Tibial nerve (tissue), 4 donors: ENCODE measurements at places on chromosomes 7 and 10.

GRCh38 chr10:72639441-72639873 lies 13.6 kb upstream of the MICU1 start:
- no peak for DNase-seq
- no peaks in the 10 kb centered on the region for H3K27me3 ChIP-seq
- no peak overlapping the region for H3K4me3 ChIP-seq

DNA sequence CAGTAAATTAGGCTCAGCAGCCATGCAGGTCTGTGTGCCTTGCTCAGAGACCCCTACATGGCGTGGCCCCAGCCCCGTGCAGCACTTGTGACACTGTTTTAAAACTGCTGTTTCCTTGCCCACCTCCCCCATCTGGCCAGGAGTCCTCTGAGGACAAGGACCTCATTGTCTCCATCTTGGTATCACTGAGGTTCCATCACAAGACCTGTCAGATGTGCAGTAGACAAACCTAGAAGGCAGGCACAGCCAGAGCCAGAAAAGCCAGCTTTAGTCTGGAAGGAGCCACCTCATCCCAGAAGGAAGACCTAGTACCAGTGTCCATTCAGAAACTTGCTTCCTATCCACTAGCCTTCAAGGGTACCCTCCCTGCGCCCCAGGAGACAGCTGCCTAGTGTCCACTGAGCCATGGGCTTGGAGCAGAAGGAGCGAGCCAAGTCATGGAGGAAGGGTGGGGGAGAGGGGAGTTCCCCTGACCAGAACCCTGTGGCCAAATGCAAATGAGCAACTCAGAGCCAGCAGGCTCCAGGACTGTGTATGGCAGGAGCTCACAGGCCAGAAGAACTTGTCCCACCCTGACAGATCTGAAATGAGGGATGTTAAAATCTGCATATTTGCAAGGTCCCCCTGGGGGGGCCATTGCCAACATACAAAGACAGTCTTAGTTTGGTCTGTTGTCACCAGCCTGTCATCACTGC lies 176.1 kb downstream of the SH3PXD2A start:
- H3K4me1 ChIP-seq: no peaks in the 10 kb centered on the region
- no peaks in the 10 kb centered on the region for H3K36me3 ChIP-seq
- H3K4me3 ChIP-seq: no peak overlapping the region
- no peak for DNase-seq
- peak overlapping the region; percentile 86 for H3K27ac ChIP-seq
- H3K27me3 ChIP-seq: no peaks in the 10 kb centered on the region

- DNase-seq: no peak
- no peaks in the 10 kb centered on the region for H3K4me1 ChIP-seq
- no peak overlapping the region for H3K4me3 ChIP-seq
- no peaks in the 10 kb centered on the region for H3K27me3 ChIP-seq
- no peak overlapping the region for H3K27ac ChIP-seq
Measured at GRCh38 chr10:26706206-26706605, 8.7 kb downstream of the PDSS1 start.

DNA sequence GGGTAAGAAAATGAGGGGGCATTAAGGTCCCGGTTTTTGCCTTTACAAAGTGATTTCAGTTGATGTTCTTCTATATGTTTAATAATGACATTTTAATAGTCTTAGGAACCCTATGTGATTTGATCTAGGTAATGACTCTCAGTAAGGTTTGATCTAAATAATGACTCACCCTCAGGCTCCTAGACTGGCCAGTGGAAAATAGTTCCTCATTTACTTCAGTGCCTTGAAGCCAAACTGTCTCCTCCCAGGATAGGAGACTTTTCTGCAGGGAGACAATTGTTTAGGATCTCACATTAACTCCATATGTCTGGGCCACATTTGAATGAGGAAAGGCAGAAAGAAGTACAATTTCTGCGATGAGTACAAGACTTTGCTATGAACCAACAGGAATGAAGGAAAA lies 1331.9 kb downstream of the XPNPEP1 start:
- no peaks in the 10 kb centered on the region for H3K27me3 ChIP-seq
- H3K27ac ChIP-seq: no peak overlapping the region
- no peaks in the 10 kb centered on the region for H3K4me1 ChIP-seq
- H3K36me3 ChIP-seq: no peaks in the 10 kb centered on the region

- no peak for DNase-seq
- no peaks in the 10 kb centered on the region for H3K27me3 ChIP-seq
- H3K4me1 ChIP-seq: no peaks in the 10 kb centered on the region
- H3K36me3 ChIP-seq: no peaks in the 10 kb centered on the region
Measured at GRCh38 chr10:86319676-86320075, 46.9 kb downstream of the GRID1 start.

DNA sequence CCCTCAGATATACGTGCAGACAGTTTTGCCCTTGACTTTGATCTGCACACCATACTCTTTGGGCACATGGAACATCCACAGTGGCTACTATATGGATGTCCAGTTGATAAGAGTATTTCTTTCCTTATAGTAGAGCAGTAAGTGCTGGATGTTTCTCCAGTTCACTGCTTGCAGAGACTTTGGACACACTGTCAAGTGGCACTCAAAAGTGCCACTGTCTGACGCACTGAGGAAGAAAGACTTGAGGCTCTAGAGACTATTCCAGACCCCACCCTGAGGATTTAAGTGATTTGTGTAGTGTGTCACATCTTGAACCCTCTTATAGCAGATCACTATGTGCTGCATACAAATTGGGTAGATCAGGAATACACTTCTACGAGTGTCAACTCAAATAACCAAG lies 179.1 kb downstream of the GNAI1 start:
- no peak for DNase-seq
- H3K27me3 ChIP-seq: no peaks in the 10 kb centered on the region
- no peak overlapping the region for H3K4me3 ChIP-seq
- H3K27ac ChIP-seq: no peak overlapping the region
- H3K4me1 ChIP-seq: no peaks in the 10 kb centered on the region

- no peaks in the 10 kb centered on the region for H3K36me3 ChIP-seq
- H3K4me3 ChIP-seq: no peak overlapping the region
- no peaks in the 10 kb centered on the region for H3K27me3 ChIP-seq
- no peak overlapping the region for H3K27ac ChIP-seq
Measured at GRCh38 chr10:63677001-63677400, 155.8 kb downstream of the REEP3 start.

DNA sequence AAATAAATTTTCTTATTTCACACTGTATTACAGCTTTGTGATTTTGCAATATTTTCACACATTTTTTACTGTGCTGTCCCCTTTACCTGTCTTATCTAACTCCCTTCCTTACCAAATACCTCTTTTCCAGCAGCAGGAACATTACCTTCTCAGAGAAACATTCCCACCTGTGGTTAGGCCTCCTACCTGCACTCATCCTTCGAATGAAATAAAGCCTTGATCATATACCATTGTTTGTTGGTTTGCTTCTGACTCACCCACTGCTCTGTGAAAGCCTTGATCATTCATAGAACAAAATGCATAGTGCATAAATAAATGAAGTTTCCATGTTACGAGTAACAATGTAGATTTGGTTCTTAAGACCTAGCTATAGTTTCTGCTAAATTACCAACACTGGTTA lies 256.3 kb downstream of the ARL4A start:
- H3K36me3 ChIP-seq: no peaks in the 10 kb centered on the region

GRCh38 chr7:47097431-47097830 lies 484.5 kb downstream of the TNS3 start:
- H3K4me1 ChIP-seq: no peaks in the 10 kb centered on the region
- no peak for DNase-seq
- no peaks in the 10 kb centered on the region for H3K36me3 ChIP-seq
- no peak overlapping the region for H3K4me3 ChIP-seq
- no peak overlapping the region for H3K27ac ChIP-seq

GRCh38 chr10:110226926-110227641 lies 19.7 kb downstream of the MXI1 start:
- H3K27ac ChIP-seq: peak overlapping the region; percentile 99
- DNase-seq: peak; percentile 66
- H3K4me1 ChIP-seq: peaks cover 49% of the 10 kb centered on the region
- peaks cover 34% of the 10 kb centered on the region for H3K36me3 ChIP-seq
- H3K4me3 ChIP-seq: peak overlapping the region; percentile 89

DNA sequence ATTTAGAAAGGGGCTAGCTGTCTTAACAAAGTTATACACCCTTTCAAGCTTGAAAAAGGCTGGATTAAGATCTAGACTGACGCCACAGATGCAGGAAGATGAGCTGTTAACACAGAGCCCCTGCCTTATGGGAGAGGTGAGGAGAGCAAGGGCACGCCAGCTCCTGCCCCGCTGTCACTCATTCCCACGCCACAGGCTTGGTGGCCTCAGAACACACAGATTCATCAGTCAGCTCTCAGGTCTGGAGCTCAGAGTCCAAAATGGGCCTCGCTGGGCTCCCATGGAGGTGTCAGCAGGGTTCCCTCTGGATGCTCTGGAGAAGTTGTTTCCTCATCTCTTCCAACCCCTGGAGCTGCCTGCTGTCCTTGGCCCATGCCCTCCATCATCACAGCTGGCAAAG lies 554.2 kb downstream of the TCERG1L start:
- no peak for DNase-seq
- no peaks in the 10 kb centered on the region for H3K36me3 ChIP-seq
- H3K27me3 ChIP-seq: no peaks in the 10 kb centered on the region
- H3K27ac ChIP-seq: no peak overlapping the region

DNA sequence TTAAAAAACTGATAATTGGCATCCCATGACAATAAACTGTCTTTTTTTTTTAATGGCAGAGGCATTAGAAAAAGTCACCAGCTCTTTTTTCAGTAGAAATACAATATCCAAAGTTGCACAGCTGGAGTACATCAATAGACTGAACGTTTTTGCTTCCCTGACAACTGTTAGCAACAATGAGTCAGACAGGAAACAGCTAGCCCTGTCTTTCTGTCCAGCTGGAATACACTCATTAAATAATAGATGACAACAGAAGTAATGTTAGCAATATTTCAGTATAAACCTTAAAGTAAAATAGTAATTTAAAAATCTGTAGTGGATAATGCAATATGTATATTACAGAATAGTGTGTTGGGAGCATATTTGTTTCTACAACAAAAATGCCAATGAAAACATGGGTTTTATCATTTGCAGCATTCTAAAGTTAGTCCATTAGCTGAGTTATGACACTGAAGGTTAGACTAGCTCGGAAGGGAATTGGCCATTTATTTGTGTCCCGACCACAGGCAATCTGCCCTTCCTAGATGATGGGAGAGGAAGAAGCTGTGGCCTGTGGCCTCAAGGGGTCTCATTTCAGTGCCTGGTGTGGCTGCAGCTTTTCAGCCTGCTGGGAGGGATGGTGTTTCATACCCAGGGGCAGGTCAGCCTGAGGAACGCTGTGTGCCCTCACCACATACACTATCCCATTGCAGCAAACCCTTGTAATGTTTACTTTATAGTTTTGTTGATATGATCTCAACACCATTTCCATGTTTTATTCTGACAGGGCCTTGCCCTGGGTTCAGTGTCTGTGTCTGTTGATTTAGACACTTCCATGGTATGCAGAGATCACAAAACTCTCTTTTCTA lies 173.3 kb downstream of the SLC16A9 start:
- no peaks in the 10 kb centered on the region for H3K27me3 ChIP-seq
- no peak overlapping the region for H3K4me3 ChIP-seq
- H3K4me1 ChIP-seq: peaks cover 24% of the 10 kb centered on the region
- DNase-seq: no peak
- H3K36me3 ChIP-seq: no peaks in the 10 kb centered on the region

- H3K4me3 ChIP-seq: no peak overlapping the region
- no peak for DNase-seq
- no peaks in the 10 kb centered on the region for H3K36me3 ChIP-seq
- no peak overlapping the region for H3K27ac ChIP-seq
- H3K4me1 ChIP-seq: peaks cover 24% of the 10 kb centered on the region
- peaks cover 49% of the 10 kb centered on the region for H3K27me3 ChIP-seq
Measured at GRCh38 chr7:2688409-2689342, 674 bp downstream of the AMZ1 start.

DNA sequence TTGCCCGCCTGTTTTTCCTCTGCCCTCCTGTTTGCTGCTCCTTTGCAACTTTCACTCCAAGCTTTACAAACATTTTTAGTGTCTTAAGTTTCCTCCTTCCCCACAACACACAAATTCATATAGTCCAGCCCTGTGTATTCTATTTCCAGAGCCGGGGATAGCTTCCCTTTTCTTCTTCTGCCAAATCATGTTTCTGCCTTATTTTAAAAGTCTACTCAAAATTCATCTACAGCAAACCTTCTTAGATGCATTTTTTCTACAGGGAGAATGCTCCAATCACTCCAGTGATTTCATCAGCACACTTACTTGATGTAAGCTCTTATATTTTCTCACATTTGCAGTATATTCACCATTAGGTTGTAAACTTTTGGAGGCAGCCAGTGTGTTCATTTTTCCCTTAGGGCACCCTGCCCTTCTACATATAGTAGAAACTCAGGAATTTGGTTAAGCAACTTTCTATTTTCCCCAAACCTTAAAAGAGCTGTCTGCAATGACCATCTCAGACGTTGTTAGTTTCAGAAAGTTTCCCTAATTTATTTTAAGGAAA lies 12.4 kb upstream of the ACTA2 start:
- no peaks in the 10 kb centered on the region for H3K4me1 ChIP-seq
- no peak for DNase-seq
- no peak overlapping the region for H3K27ac ChIP-seq

DNA sequence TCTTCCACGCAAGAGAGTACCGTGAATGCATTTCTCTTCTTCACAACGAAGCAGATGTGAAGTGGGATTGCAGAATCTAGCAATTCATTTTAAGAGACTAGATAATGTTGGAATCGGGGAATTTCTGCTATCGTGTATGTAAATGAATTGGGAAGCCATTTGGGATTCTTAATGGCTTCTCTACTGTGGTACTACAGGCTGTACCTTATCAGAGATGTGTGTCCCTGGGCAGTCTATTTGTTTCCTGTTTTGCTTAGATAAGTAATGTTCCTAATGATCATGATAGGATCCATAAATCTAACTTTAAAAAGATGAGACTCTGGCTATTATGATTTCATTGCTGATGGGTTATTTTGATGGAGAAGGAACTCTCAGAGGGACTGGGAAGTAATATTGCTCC lies 320.6 kb downstream of the REEP3 start:
- no peak overlapping the region for H3K27ac ChIP-seq
- H3K4me3 ChIP-seq: no peak overlapping the region
- no peaks in the 10 kb centered on the region for H3K36me3 ChIP-seq
- H3K27me3 ChIP-seq: no peaks in the 10 kb centered on the region
- no peak for DNase-seq
- no peaks in the 10 kb centered on the region for H3K4me1 ChIP-seq

- no peak for DNase-seq
- no peaks in the 10 kb centered on the region for H3K36me3 ChIP-seq
Measured at GRCh38 chr7:126535176-126535575, 717.6 kb downstream of the GRM8 start.

DNA sequence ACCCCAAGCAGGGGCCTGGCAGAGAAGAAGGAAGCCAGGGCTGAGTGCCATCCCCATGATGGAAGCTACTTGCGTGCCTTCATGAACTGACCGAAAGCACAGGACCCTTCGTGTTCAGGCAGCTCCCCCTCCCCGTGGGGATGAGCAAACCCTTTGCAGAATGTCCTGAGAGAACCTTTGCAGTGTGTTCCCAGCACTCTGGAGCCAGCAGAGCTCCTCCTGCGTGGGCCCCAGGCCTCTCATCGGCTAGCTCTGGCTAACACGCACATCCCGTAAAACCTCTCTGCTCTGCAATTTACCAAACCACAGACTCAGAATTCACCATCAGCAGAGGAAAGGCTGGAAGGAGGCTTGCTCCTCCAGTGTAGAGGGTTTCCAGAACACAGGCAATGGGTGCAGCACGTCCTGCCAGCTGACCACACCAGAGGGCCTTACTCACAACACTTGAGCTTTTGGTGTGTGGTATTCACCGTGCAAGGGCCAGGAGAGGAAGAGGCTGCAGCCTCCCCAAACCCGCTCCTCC lies 3.1 kb downstream of the SH3PXD2A start:
- H3K4me1 ChIP-seq: peaks cover 36% of the 10 kb centered on the region
- DNase-seq: no peak
- no peaks in the 10 kb centered on the region for H3K27me3 ChIP-seq
- no peaks in the 10 kb centered on the region for H3K36me3 ChIP-seq
- peak overlapping the region; percentile 16 for H3K4me3 ChIP-seq
- peak overlapping the region; percentile 94 for H3K27ac ChIP-seq
